ENCODE measurements at places on chromosomes 2 and 18.

DNA sequence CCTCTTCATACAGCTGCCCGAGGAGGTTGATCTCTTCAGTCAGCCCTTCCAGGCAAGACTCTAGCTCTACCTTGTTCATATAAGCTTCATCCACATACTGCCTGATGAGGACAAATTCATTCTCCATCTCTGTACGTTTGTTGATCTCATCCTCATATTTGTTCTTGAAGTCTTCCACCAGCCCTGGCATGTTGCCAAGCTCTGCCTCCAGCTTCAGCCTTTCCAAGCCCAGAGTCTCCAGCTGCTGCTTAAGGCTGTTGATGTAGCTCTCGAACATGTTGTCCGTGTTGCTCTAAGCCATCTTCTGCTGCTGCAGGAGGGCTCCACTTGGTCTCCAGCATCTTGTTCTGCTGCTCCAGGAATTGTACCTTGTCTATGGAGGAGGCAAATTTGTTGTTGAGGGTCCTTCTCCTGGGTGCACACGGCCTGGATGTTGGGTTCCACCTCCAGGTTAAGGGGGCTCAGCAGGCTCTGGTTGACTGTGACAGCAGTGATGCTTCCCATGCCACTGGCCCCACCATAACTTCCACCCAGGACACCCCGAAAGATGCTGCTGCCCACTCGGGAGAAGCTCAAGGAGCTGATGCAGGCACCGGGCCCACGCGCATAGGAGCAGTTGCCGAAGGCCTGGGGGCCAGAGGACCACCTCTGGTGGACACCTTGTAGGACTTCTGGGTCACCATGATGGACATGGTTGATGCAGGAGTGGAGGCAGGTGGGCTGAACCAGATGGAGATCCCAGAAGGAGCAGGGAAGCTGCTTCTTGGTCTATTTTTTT is 30.3 kb downstream of the ICA1L start:
- no peak for DNase-seq
- no peaks in the 10 kb centered on the region for H3K27me3 ChIP-seq
- no peak overlapping the region for H3K27ac ChIP-seq
- H3K4me3 ChIP-seq: no peak overlapping the region
- H3K4me1 ChIP-seq: no peaks in the 10 kb centered on the region

DNA sequence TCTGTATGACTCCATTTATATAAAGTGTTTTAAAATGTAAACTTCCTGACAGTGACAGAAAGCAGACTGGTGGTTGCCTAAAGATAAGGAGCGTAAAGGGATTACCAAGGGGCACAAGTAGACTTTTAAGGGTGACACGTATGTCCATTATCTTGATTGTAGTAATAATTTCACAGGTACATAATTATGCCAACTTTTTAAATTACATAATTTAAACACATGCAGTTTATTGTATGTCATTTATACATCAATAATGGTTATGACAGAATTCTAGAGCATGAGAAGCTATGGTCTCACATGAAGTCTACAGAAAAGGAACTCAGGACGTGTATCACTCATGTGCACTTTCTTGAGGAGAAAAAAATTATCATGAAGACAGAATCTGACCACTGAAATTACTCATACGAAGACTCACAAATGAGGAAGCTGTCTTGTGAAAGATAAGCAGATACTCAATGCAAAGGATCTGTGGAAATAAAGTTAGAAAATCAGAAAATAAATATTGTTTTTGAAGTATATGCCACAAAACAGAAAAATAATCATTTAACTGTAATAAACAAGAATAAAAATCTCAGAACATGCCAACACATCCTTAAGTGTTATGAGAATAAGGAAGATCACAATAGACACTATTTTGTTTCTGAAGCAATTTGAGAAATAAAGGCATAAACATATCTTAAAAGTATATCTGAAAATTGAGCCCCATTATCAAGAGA is 84.4 kb downstream of the TMEM131 start:
- no peak overlapping the region for H3K27ac ChIP-seq
- no peak overlapping the region for H3K4me3 ChIP-seq
- DNase-seq: no peak
- no peaks in the 10 kb centered on the region for H3K4me1 ChIP-seq

DNA sequence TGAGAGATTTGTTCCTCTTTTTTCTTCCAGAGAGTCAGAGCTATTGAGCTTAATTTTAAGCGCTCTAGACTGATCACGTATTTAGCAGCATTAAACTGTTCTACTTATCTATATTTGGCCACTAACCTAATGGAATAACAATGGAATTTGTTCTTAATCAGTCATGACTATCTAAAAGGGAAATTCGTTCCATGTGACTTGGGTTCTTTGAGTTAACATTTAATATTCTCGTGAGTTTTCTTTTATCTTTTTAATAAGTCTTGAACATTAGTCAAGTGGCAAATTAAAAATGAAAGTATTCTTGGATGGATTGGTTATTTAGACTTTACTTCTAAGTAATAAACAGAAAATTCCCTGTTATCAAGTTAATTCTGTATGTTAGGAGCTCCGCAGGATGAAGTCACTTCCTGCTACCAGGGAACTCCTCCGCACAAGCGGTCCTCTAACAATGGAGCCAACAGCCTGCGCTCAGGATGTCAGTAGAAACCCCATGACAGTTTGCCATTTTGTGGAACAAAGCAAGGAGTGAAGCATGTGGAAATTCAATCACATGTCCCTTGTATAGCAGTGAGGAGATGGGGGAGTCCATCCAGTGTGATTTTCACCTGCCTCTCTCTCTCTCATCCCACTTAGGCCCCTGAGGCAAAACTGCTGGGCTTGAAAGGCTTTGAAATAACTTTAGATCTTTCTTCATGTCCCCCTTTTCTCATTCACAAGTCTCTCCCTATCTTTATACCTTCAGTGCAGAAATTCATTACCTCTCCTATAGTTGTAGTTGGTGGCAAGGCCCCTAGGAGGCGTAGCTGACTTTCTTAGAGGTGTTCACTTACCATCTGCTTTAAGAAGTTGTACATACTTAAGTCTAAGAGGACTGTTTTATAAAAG is 138.1 kb downstream of the WDR7 start:
- peaks cover 14% of the 10 kb centered on the region for H3K36me3 ChIP-seq
- H3K4me1 ChIP-seq: no peaks in the 10 kb centered on the region
- no peak overlapping the region for H3K4me3 ChIP-seq
- no peak overlapping the region for H3K27ac ChIP-seq
- DNase-seq: no peak

GRCh38 chr2:118505436-118505835 is 342.0 kb downstream of the EN1 start:
- H3K27ac ChIP-seq: no peak overlapping the region
- no peak overlapping the region for H3K4me3 ChIP-seq
- H3K36me3 ChIP-seq: no peaks in the 10 kb centered on the region
- no peak for DNase-seq

GRCh38 chr2:234996069-234996940 is 44.5 kb downstream of the SH3BP4 start:
- no peak overlapping the region for H3K27ac ChIP-seq
- H3K4me3 ChIP-seq: no peak overlapping the region
- DNase-seq: no peak
- no peaks in the 10 kb centered on the region for H3K27me3 ChIP-seq
- H3K36me3 ChIP-seq: no peaks in the 10 kb centered on the region
